ENCODE measurements at places on chromosomes 4 and X.

GRCh38 chr4:94653984-94654609, 103.7 kb upstream of the BMPR1B start:
- no peak for DNase-seq

DNA sequence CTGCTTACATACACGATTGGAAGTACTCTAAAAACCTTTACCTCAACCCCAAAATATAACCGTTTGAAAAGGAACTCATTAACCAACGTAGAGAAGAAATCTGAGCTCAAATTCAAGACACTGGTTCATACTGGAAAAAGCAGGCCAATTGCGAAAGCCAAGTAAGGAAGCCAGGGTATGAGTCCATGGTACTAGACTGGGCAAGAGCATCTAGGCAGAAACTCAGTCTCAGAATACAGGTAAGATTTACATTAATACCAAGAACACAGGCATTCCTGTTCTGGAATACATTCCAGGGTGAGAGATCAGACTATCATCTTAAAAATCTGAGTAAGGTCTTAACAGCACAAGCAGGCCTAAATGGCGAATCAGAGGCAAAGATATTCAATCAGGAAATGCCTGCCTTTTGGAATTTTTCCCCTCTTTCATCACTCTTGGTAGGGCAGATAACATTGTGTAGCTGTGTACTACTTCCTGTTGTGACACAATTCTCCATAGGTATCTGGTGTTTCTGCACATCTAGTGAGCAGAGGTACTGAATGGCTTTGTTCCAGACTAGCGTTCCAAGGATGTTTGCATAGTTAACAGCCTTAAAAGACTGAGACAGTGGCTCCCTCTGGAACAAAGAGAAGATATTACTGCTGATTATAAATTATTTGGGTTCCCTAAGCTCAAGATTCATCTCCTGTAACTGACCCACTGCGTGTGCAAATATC, 311.3 kb downstream of the PCDH19 start:
- no peak for DNase-seq

DNA sequence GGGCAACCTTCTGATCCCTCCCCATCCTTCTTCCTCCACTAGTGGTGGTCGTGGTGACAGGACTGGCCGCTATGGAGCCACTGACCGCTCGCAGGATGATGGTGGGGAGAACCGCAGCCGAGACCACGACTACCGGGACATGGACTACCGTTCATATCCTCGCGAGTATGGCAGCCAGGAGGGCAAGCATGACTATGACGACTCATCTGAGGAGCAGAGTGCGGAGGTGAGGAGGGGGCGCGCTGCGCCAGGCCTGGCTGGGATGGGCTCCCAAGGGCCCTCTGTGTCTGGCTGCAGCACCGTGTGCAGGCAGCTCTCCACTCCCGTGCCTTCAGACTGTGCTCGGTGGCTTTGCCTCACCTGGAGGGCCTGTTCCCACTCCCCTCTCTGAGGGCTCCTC, 24.3 kb downstream of the RBM10 start:
- DNase-seq, result no peak

- DNase-seq, result no peak
Observed at GRCh38 chr4:2320152-2320551, 58.2 kb upstream of the MXD4 start.

GRCh38 chr4:4759883-4760282, 99.6 kb upstream of the MSX1 start:
- DNase-seq, result no peak

GRCh38 chr4:188987011-188987410, 847.8 kb downstream of the TRIML1 start:
- no peak for DNase-seq

GRCh38 chr4:186137196-186137794, 32.8 kb downstream of the FAM149A start:
- DNase-seq, result no peak

GRCh38 chr4:48205107-48205506, 64.5 kb downstream of the TEC start:
- DNase-seq, result no peak

- no peak for DNase-seq
Observed at GRCh38 chr4:83178029-83178428, 63.5 kb upstream of the PLAC8 start.

DNA sequence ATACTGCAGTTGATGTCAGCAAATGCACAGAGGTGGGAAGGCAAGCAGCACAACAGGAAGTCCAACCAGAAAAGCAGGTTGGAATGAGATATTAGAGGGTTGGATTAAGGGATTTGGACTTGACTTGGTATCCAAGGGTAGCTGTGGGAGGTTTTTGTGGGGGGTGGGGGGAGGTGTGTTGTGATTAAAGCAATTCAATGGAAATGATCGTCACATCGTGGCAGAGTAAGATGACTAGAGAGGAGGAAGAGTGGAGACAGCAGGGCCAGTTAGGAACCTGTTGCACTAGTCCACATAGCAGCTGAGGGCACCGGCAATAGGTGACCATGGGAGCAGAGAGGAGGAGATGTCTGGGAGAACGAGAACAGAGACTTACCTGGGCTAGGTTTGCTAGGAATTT, 2.4 kb downstream of the SLC25A43 start:
- DNase-seq, result no peak

GRCh38 chr4:155491336-155492120, 114.8 kb upstream of the MAP9 start:
- no peak for DNase-seq

DNA sequence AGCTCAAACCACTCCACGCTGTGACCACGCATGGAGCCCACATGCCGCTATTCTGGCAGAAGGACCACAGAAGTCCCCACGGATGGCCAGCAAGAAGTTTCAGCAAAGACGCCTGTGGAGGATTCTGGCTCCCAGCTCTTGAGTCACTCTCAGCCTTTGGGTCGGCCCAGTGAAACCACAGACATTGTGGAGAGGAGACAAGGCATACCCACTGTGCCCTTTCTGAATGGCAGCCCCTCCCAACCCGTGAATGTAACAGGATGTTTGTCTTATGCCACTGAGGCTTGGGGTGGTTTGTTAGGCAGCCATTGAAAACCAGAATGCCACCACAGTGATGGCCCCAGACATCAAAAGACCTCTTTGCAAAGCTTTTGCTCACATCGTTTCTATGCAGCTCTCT, 42.7 kb downstream of the ABLIM2 start:
- DNase-seq, result no peak

GRCh38 chr4:183098723-183099536, at the start of gene WWC2:
WWC2 (plus strand) TSS chr4:183099257; CDS start chr4:183099492, 235 bp downstream.
- no peak for DNase-seq

- no peak for DNase-seq
Observed at GRCh38 chr4:53563824-53564223, 27.5 kb downstream of the LNX1 start.

GRCh38 chr4:123649250-123649644, 252.7 kb downstream of the SPRY1 start:
- DNase-seq, result no peak

- no peak for DNase-seq
Observed at GRCh38 chr4:95272036-95272435, 276.7 kb downstream of the UNC5C start.

- DNase-seq, result no peak
Observed at GRCh38 chrX:19846995-19847790, 40.2 kb downstream of the SH3KBP1 start.

GRCh38 chr4:187016101-187016500, 292.4 kb upstream of the FAT1 start:
- no peak for DNase-seq

- no peak for DNase-seq
Observed at GRCh38 chr4:148225639-148226038, 216.6 kb downstream of the NR3C2 start.

GRCh38 chr4:621296-622070, 3.9 kb upstream of the PDE6B start:
- DNase-seq, result no peak

- no peak for DNase-seq
Observed at GRCh38 chr4:123349421-123350190, 47.0 kb upstream of the SPRY1 start.

- DNase-seq, result no peak
Observed at GRCh38 chr4:150209140-150209829, 131.0 kb downstream of the DCLK2 start.

GRCh38 chr4:145486603-145487002, 5.0 kb downstream of the SMAD1 start:
- no peak for DNase-seq

GRCh38 chrX:137194164-137194563, 160.4 kb upstream of the GPR101 start:
- no peak for DNase-seq

GRCh38 chr4:15455290-15455689, 14.4 kb upstream of the CC2D2A start:
- DNase-seq, result no peak

- no peak for DNase-seq
Observed at GRCh38 chr4:83572848-83573247, 36.9 kb downstream of the GPAT3 start.

Measured in activated CD4-positive, CD25-positive, alpha-beta regulatory T cell treated with anti-CD3 and anti-CD28 coated beads, Interleukin-2, amount 50 U/mL, for 16 hours (primary cell).